ENCODE measurements at places on chromosomes 11 and 22.

- no peak for DNase-seq
These were observed 555 bp downstream of the TP53I11 start for GRCh38 chr11:44950031-44950624.

- DNase-seq: no peak
These were observed 1.5 kb downstream of the PTGDR2 start for GRCh38 chr11:60854140-60854846.

- no peak for DNase-seq
These were observed 298.9 kb downstream of the BUD13 start for GRCh38 chr11:116473790-116474346.

- peak; percentile 24 for DNase-seq
These were observed 15.1 kb downstream of the FXYD6 start for GRCh38 chr11:117861151-117862018.

- no peak for DNase-seq
These were observed 27.6 kb downstream of the RCOR2 start for GRCh38 chr11:63889344-63889743.

GRCh38 chr11:95242091-95242844, 11.3 kb upstream of the SESN3 start:
- DNase-seq: no peak

Data from HuH-7.5 (cell line).